ENCODE measurements at places on chromosomes 1 and 21. TPM values are rescaled to one million over a fixed set of nuclear protein-coding genes. Genes with fewer than 3 reads are reported as not detected.

- DNase-seq: no peak
Measured at GRCh38 chr21:37119421-37120218, 46.6 kb downstream of the TTC3 start.

GRCh38 chr1:241485554-241485992, 34.0 kb downstream of the FH start:
- DNase-seq: no peak

ZP4 gene
- not detected for total RNA-seq

PLPP3 gene
- not detected for total RNA-seq

SIPA1L2 gene
- total RNA-seq: 4.0 TPM

ADORA3 gene
- total RNA-seq: 0.16 TPM
